Dorsolateral prefrontal cortex (tissue), 122 donors: ENCODE measurements at places on chromosomes 16 and 17.
A peak's percentile ranks its signal among the peaks of the same experiment; 100 is the strongest.

GRCh38 chr17:30187573-30187972, 47.9 kb downstream of the SLC6A4 start:
- DNase-seq, result no peak

DNA sequence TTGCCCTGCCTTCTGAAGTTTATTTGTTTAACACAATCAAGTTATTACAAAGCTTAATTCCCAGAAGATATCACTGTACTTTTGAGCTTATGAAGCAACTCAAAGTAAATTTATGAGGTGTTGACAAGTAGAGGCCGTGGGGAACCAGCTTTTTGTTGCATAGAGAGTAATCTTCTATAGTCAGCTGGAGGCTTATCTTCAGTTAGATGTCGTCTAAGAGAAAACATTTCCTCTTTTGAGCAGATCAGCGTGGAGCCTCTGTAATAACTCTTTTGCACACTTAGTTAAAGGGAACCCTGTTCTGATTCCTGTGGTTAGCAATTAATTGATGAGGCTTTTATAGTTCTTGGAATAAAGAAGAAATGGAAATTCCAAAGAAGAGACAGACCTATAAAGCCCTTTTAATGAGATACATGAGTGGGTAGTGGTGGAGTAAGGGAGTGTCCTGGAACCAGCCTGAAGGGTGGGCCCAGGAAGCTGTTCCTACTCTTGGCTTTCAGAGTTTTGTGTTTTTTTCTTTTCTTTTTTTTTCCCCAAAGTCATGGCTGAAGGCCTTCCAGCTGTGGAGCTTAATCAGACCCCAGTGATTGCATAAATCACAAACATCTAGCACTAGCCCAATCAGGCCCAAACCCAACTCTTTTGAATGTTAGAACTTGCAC, 28.9 kb upstream of the MAP3K14 start:
- DNase-seq, result no peak

DNA sequence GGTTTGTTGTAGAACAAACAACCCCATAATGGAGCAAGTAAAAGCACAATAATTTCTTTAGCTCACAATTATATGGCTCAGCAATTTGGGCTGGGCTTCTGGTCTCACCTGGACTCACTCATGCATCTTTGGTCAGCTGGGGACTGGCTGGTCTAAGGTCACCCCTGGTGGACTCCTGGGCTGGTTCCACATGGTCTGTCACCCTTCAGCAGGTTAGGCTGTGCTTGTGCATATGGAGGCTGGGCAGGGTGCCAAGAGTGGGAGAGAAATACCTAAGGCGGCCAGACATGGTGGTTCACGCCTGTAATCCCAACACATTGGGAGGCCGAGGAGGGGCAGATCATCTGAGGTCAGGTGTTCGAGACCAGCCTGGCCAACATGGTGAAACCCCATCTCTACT, 27.0 kb upstream of the SMURF2 start:
- DNase-seq, result no peak

DNA sequence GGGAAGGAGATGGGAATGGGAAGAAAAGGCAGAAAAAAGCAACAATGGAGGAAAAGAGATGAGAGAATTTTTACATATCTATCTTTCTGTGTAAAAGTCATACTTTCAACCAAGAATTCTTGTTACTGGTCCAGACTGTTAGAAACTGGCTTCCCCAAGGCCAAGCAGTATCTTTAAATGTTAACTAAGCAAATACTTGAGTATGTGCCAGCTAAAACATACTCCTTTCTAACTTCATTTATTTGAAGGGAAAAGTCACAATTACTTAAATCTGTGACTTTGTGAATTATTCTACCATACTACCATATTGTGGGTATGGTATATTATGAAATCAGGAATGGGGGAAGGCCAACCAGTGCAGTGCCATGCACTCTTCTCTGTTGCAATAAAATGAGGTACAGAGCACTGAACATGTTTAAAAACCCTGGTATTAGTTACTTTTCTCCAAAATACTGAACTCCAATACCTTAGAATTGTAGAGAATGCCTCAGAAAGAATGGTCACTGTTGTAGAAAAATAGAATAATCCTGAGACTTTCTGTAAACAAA, 92.3 kb upstream of the C17orf78 start:
- DNase-seq, result no peak

GRCh38 chr16:48535369-48535787, 74.6 kb downstream of the N4BP1 start:
- no peak for DNase-seq

- no peak for DNase-seq
Measured at GRCh38 chr17:44910231-44911106, 4.8 kb downstream of the GFAP start.

DNA sequence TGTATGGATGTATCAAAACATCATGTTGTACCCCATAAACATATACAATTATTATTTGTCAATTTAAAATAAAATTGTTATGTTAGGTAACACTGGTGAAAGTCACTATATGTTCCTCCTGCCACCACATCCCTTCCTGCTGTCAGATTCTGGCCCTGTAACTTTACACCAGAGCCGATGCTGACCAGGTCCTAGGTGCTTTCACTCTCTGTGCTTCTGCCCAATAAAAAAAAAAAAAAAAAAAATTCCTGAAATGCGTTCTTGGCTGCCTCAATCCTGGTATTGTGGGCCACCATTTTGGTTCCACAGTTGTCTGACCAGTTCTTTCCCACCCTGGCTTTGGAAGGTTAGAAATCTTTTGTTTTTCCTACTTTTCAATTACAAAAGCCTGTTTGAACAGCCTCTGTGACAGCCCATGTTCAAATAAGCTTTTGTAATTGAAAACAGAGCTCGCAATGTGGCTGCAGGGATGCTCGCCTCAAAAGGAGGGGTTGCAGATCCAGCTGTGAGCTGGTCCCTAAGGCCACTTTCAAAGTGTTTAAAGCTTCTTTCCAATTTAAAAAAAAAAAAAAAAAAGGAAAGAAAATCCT, 831.0 kb upstream of the EEF2KMT start:
- DNase-seq, result no peak

- no peak for DNase-seq
Measured at GRCh38 chr17:32763855-32764439, 113.0 kb downstream of the MYO1D start.

- DNase-seq, result peak; percentile 88
Measured at GRCh38 chr17:32253117-32253611, 12.5 kb upstream of the RHBDL3 start.

DNA sequence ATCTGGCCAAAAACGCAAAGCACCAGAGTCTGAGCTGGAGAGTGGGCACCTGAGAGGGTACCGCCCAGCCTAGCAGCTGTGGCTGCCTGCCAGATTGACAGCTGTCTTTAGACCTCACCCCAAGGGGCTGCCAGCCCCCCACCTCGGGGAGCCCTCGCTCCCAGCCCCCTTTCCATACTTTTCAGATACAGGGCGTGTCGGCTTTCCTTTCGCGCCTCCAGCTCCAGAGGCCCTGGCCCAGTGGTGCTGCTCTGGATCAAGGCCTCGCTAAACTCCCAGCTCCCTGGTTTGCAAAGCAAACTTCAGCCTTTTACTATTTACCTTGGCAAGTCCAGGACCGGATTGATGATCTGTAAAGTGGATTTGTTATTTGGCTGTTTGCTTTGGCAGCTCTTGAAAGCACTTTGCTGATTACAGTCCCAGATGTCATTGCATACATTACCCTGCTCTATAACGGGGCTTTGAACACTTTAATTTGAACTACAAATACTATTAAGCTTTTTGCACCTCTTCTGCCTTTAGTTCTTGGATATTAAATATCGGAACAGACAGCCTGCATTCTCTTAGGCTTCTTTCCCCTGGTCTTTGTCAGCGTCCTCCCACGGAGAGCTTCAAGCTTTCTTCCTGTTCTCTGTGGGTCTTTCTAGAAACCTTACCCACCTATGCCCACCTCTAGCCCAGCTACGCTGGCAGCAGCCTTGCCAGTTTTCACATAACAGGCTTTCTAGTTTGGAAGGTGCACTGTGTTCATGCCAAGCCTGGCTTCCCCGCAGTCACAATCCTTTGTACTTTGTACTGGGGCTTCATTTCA, 63.6 kb upstream of the TBX2 start:
- no peak for DNase-seq

- no peak for DNase-seq
Measured at GRCh38 chr17:65820811-65821210, 259.4 kb upstream of the AXIN2 start.
